Gastroesophageal sphincter (tissue), 4 donors: ENCODE measurements at places on chromosomes 12 and 14.
A peak's percentile ranks its signal among the peaks of the same experiment; 100 is the strongest.

DNA sequence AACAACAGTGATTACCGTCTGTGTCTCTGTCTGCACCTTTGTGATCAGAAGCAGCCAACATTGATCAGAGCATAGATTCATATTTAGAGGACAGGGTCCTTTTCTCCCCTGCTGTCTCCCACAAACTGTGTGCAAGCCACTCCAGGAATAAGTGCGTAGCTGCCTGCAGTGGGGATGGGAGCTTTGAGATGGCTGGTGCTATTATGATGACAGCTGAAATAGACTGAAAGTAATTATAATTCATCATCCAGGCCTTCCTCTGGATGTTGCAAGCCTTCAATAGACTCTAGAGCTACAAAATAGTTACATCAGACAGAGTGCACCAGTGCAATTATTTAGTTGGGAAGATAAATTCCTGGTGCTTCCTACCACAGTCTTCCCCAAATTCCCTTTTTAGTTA, 68.1 kb downstream of the BORCS5 start:
- ATAC-seq = no peak

GRCh38 chr12:3973269-3973884, 100.2 kb upstream of the PARP11 start:
- ATAC-seq = no peak

DNA sequence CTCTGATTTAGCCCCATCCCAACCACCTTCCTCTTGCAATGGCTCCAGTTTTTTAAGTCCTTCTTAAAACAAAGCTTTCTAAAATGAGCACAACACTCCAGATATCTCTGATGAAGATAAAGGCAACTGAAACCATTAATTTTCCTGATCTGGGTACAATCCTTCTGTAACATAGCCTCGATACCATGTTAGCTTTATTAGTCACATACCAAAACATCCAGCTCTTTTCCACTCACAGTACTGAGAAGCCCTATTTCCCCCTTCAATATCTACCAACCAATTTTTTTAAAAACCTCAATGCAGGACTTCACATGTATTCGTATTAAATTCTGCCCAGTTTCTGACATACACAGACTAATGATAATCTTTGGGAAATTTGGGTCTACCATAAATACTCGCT, 105.9 kb downstream of the MED13L start:
- no peak for ATAC-seq

DNA sequence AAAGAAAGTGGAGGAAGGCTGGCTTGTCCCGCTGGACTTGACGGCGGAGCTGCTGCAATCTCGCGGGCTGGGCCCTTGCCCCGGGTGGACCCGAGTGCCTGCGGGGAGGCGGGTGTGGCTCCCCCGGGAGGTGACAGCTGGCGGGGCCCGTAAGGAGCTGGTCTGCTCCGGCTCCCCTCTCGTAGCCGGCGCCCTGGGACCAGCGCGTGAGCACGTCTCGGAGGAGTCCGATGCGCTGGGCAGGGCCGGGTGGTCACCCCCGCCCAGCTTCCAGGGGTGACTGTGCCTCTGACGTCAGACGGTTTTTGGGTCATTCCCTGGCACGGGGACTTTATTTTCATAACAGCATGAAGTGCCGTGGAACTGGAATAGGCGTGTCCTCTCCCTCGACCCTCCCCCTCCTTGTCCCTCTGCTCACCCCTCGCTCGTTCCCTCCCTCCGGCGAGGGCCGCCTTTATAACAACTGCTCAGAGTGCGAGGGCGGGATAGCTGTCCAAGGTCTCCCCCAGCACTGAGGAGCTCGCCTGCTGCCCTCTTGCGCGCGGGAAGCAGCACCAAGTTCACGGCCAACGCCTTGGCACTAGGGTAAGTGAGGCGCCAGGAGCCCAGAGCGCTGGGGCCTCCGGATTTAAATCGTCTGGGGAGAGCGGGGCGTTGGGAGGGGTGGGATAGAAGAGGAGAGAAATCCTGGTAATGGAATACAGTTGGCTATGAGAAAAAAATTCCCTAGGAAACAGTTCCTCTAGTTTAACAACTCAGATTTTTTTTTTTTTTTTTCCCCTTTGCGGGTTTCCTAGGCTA, at the start of gene GPRC5A:
TSS of gene GPRC5A (plus strand) at position 483 of the 801 bp plus-strand sequence. CDS start 16,688 bp downstream, outside the sequence.
- ATAC-seq = peak; percentile 91
